Activated naive CD8-positive, alpha-beta T cell treated with anti-CD3 and anti-CD28 coated beads, Interleukin-2, amount 50 U/mL, for 16 hours (primary cell): ENCODE measurements at places on chromosomes 11 and 22.

DNA sequence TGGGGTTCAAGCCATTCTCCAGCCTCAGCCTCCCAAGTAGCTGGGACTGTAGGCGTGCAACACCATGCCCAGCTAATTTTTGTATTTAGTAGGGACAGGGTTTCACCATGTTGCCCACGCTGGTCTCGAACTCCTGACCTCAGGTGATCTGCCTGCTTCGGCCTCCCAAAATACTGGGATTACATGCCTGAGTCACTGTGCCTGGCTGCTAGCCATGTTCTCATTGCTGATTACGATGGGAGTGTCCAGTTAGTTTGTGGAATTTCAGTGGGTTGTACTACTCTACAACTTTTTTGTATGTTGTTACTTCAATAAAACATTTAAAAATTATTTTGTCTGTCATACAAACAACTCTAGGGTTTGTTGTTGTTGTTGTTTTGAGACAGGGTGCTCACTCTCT, 4.8 kb upstream of the VPS11 start:
- DNase-seq = no peak

DNA sequence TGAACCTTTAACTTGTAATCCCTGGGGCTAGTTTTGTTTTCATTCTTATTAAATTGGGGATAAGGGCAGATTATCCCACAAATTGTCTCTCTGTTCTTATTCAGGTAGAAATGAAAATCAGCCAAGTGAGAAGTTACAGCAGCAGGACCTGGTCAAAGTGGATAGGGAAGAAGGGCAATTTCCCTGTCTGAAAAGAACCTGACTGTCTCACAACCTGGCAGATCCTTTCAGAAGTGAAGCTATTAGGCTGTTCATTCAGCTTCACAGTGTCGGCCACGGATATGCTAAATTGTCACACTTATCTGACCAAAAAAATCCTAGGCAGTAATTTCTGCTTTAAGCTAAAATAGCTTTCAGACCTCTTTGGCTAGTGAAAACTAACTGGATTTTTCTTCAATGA, 712.6 kb upstream of the ANO5 start:
- no peak for DNase-seq

GRCh38 chr11:12674571-12674935, 332 bp downstream of the TEAD1 start:
- DNase-seq = no peak

DNA sequence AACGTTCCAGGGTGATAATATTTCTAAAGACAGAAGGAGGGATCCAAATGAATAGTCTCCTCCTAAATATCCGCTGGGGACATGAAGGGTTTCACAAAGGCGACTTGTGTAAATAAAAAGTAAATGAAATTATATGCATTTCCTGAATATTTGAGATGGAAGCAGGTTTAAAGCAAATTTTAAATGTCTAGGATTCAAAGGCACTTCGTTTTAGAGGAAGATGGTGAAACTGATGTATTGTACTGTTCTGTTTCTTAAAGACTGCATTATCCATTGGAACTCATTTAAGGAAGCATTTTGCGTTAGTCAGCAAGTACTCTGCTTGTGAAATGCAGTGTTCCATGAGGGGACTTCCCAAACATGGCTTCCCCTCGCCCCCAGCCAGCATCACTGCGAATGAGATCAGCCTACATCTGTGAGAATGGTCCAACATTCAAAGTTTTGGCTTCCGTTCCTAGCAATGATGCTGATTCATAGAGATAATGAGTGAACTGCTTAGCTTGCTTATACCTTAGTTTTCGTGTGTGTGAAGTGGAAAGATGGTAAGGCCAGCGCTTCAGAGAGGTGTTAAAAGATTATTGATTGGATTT, 1.5 kb downstream of the RAB39A start:
- no peak for DNase-seq

DNA sequence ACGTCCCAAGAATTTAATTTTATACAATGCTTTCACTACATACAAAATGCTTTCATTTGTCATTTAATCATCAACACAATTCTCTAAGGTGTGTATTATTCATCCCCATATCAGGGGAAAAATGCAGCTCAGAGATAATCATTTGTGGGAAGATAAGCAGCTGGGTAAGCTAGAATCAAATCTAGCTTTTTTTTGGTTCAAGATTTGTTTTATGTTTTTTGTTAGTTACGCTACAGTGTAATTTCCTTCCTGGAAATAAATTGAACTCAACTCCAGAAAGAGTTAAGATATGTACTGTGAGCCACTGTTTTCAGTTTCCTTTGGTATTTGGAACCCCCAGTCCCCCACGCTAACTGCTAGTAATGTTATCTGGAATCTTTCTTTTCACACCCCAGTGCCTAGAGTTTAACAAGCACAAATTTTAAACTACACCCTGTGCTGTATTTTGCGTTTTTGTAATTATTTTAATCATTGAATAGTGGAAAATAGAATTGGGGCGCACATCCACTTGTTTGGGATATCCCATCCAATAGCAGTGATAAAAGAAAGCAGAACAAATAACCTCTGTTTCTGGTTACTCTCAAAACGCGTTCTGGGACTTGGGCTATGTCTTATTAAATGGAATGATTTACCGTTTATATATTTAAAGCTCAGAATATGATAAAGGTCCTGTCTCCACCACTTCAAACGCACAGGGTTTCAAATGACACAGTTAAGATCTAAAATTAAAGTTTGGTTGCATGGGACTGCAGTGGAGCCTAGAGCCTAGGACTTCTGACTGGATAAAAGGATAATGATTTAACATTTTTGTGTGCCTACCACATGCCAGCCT, 2.1 kb upstream of the HSPA8 start:
- no peak for DNase-seq

GRCh38 chr11:108432783-108433182, 34.5 kb downstream of the C11orf65 start:
- no peak for DNase-seq

DNA sequence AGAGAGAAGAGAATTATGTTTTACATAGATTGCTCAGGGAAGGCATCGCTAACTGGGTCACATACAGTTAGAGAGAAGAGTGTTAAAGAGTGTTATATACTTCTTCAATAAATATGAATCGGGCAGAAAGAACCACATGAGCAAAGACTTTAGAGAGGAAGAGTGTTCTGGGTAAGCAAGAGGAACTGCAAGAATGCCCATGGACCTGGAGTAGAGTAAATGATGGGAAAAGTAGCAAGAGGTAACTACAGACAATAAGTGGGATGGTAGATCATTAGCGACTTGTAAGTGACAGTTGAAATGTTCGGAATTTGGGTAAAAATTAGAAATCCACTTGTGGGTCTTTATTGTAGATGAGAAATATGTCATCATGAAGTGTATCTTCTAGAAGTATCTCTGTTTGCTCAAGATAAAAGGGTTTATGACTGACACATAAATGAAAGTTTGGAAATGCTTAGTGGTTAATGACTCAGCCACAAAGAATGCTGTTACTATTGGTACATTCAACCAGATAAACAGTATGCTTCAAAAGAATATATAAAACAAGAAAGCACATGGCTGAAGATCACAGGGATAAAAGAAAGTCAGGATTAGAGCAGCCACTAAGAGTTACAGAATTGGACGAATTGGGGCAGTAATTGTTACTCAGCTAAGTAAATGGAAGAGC, 229.3 kb downstream of the CASP12 start:
- no peak for DNase-seq

GRCh38 chr22:43153899-43154298, 2.5 kb downstream of the TSPO start:
- no peak for DNase-seq

DNA sequence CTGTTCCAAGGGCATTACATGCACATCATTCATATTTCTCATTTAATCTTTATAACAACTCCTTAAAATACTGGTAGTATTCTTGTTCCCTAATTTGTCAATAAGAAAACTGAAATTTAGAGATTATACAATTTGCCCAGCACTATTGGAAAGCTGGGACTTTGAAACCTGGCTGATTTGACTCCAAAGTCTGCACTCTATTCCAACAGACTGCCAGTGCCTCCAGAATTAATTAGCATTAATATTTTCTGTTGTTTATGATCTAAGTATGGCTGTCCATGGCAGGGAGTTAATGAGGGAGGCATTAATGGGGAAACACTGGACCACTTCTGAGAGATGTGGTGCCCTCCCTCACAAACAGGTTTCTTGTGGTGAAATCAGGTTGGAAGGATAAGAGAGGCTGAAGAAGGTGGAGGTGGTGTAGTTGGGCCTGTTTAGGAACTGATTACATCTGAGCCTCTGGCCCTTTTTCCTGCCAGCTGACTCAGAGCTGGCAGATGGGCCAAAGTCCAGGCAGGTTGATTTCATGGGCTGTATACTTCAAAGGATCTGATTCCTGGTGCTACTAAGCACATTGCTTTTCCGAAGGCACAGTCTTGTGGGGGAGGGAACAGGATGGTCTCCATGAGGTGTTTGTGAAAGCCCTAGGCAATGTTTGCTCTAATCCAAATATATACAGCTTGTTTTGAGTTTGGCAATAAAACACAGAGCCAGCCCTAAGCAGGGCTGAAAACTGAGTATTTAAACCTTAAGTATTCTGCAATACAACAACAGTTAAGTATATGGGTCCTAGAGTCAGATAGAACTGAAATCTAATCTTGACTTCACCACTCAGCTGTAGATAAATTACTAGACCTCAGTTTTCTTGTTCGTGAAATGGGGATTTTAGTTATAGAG, 21.0 kb upstream of the RAB30 start:
- DNase-seq = no peak

- DNase-seq = no peak
Measured at GRCh38 chr11:44464741-44465140, 100.7 kb upstream of the CD82 start.
